ENCODE measurements at places on chromosomes 11 and 22.

DNA sequence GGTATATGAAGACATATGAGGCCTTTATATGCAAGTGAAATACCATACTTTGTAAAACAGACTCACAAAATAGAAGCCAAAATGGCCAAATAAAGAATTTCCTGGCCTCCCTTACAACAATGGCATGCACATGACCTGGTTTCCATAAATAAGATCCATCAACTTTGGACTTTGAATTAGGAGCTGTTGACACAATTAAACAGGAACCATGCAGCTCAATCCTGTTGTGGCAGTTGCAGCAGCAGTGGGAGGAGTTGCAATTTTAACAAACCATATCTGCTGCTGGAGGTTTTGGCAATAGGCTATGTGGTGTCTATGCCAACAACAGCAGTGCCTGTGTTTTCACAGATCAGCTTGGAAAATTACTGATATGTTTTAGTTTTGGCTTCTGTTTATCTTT, 818.6 kb downstream of the FAM181B start:
- DNase-seq: no peak

DNA sequence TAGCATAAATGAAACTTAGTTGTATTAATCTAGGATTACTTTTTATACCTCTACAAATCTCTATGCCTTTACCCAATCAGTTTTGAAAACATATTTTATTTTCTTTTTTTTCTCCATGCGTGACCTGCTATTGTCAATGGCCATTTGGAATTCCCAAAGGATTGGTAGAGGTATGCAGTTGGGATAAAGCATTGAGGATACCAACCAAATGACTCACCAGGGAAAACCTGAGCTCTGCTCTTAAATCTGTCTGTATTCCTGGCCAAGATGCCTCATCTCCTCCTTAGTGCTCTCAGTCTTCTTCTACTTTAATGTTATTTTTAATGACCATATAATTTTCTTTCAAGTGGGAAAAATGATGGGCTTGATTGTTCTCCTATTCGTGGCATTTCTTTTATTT, 61.9 kb downstream of the EHF start:
- no peak for DNase-seq

GRCh38 chr11:64643920-64644646, 53.1 kb downstream of the SLC22A12 start:
- DNase-seq: no peak

DNA sequence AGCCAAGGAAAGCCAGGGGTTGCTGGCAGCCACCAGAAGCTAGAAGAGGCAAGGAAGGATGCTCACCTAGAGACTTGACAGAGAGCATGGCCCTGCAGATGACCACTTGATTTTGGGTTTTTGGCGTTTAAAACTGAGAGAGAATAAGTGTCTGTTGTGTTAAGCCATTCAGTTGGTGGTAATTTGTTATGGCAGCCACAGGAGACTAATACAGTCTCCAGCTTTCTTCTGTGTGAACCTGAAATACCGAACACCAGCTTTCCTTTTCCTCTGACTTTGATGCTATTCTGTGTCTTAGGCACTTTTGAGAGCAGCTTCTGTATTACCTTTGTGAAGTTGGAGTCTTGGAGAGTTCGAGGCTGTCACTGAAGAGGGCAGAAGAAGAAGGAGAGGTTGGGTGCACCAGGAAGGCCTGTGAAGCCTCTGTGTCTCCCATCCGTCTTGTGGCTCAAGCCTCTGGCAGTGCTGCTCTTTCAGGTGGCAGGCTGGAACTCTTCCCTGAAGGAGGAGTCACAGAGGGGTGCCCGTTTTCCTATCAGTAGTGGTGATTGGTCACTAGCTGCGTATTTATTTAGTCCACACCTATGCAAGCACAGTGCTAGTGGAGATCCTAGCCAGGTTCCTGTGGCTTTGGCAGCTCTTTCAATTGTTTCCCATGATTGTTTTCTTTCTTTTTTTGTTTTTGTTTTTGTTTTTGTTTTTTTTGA, 2.5 kb downstream of the TBC1D22A start:
- no peak for DNase-seq

- DNase-seq: no peak
These were observed 17.2 kb downstream of the CLDN25 start for GRCh38 chr11:113796663-113797259.

DNA sequence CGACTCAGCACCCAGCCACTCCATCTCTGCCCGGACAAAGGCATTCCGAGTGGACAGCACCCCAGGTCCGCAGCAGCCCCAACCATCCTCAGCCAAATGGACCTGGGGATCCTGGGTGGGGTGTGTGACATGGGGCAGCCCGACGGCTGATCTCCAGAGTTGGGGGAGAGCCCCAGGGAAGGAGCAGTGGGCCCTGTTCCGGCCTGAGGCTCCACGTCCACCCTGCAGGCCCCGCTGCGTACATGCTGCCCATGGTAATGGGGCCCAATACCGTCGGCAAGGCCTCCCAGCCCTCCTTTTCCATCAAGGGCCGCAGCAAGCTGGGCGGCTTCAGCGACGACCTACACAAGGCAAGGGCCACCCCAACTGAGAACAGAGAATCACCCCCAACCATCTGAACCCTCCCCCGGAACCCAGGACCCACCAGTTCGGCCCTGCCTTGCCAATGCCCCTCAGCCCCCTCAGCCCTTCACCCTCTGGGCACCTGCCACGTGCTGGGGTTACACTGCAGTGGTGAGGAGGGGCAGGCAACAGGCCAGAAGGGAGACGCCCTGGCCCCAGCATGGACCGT, 5.4 kb downstream of the SCGB1C1 start:
- no peak for DNase-seq

GRCh38 chr11:117337076-117337475, 9.4 kb downstream of the CEP164 start:
- no peak for DNase-seq

DNA sequence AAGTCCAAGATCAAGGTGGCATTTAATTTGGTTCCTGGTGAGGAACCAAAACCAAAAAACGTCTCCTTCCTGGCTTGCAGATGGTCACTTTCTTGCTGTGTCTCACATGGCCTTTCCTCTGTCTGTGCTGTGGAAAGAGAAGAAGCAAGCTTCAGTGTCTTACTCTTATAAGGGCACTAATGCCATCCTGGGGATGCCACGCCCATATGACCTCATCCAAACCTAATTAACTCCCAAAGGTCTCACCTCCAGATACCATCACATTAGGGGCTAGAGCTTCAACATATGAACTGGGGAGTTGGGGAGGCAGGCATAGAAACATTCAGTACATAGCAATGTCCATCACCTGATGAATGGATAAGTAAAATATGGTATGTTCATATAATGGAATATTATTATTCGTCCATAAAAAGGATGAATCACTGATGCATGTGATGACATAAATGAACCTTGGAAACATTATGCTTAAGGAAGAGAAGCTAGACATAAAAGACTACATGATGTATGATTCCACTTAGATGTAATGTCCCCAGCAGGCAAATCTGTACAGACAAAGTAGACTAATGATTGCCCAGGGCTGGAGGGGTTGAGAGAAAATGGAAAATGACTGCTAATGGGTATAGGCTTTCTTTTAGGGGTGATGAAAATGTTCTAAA, 78.6 kb upstream of the B3GNT6 start:
- no peak for DNase-seq

- DNase-seq: no peak
These were observed 62.2 kb upstream of the INCENP start for GRCh38 chr11:62061356-62062222.

DNA sequence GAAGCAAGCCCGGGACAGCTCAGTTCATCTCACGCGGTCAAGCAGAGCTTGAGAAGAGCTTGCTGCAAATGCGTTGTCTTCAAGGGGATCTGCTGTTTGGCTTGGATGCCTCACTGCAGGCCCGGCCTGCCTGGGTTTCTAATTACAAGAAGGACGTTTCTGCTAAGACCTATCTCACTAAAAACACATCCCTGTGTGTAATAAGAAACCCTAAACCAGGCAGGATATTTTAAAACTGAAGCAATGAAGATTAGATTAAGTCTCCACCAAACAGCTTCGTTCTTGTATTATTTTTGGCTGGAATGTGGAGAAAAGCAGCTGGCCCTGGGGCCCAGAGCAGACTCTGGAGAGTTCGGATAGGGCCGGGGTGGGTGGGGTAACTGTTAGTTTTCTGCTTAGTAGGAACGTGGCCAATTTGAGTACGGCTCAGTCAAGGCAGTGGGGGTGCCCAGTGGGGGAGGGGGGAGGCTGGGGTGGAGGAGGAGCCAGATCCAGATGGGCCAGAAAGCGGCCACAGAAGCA, 6.0 kb downstream of the PKNOX2 start:
- no peak for DNase-seq

GRCh38 chr11:24593332-24593731, 96.5 kb downstream of the LUZP2 start:
- no peak for DNase-seq

GRCh38 chr22:20245577-20246367, 22.3 kb downstream of the RTN4R start:
- DNase-seq: no peak

GRCh38 chr11:75148436-75148983, 2.4 kb upstream of the SLCO2B1 start:
- DNase-seq: no peak

GRCh38 chr11:103420593-103420992, 311.4 kb downstream of the DYNC2H1 start:
- no peak for DNase-seq

- DNase-seq: no peak
These were observed 81.9 kb upstream of the RCN1 start for GRCh38 chr11:32008880-32009551.

DNA sequence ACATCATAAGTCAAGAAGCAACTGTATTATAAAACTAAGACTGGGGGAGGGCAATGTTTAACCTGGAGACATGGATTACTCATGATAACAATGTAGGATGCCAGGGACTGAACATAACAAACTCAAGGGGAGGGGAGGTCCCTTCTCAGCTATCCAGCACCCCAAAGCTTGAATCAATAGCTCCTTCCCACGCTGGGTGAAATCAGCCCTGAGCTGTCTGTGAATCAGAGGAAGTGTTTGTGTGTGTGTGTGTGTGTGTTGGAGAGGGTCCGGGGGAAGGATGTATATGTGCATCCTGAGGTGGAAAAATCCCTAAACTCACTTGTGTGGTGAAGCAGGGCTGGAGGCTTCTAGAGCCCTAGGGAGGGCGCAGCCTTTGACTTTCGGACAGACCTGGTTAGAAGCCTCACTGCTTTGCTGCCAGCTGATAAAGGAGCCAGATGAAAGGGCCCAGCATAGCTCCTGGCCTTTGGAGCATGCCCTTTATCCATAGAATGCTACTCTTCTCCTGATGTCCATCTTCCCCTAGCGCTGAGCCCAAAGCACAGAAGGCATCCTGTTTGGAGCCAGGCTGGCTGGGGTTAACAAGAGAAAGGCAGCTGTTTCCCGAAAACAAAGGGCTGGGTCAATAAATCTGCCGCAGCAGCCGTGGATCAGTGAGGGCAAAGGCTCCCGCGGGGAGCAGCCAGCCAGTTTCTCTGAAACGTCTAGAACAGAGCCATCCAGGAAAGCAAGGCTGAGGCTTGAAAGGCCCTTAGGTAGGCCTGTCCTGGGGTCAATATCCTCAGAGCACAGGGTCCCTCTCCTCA, 35.8 kb downstream of the TNKS1BP1 start:
- DNase-seq: no peak

DNA sequence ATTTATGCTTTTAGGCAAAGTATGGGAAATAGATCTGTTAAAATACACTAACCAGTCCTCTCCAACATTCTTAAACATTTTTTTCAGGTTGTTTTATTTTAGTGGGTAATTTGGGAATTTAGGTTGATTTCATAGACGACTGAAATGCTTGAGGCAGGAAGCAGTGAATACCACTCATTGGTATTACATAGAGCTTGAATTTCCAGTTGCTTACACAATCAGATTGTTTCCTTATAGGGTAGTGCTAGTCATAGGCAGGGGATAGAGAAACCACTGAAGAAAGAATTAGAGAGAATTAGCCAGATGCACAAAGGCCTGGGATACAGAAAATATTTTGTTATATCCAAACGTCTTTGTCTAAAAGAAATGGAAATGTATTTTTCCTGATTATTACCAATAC, 23.9 kb upstream of the LYVE1 start:
- DNase-seq: no peak

DNA sequence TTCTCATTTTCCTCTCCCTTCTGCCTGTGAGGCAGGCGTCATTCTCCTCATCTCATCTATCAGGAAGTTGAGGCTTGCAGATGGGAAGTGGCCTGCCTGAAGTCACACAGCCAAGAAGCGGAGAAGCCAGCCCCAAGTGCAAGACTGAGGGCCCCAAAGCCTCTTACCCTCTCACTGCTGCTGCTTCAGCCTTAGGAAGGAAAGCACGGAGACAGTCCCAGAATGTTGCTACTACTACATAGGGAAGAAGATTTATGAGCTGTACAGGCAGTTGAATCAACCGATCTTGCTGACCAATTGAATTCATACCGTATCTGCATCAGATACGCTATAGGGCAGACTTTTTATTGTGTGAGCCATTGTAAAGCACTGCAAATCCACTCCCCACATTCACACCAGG, 89.0 kb downstream of the CWC15 start:
- no peak for DNase-seq

DNA sequence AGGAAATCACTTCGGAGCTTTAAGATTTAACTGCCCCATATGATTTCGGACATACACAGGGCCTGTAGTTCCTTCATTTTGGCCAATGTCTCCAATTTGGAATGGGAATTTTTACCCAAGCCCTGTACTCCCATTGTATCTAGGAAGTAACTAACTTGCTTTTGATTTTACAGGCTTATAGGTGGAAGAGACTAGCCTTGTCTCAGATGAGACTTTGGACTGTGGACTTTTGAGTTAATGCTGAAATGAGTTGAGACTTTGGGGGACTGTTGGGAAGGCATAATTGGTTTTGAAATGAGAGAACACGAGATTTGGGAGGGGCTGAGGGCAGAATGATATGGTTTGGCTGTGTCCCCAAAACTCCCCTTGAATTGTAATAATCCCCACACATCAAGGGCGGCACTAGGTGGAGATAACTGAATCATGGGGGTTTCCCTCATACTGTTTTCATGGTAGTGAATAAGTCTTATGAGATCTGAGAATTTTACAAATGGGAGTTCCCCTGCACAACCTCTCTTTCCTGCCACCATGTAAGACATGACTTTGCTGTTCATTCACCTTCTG, 130.5 kb downstream of the LARGE1 start:
- no peak for DNase-seq

DNA sequence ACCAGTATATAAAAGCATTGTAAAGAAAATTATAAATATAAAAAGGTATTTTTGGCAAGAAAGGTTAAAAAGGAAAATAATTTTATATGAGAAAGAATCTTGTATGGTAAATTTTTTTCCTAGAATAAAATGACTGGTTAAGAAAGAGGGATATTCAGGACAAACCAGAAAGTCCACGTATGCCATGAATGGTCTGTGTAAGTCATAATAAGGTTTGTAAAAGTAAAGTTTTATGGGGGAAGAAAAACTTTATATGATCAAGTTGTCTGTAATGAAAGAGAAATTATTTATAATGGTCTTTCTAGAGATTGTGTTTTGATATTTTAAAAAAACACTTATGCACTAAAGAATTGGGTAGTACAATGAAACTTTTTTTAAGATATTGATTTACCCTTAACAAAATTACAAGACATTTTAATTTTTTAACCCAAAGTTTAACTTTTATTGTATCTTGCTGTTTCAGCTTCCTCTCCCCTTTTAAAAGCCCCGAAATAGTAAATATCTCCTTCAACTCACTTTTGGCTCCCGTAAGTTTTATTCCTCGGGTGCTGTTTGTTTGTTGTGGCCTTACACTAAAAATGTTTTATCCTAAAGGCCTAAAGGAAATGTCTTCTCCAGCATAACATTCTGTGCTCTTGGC, 47.7 kb downstream of the AMOTL1 start:
- DNase-seq: no peak

Measured in NCI-H1436 treated with DMSO at 0.1 percent for 48 hours (cell line).